ENCODE measurements at places on chromosomes 13 and 19. TPM values are rescaled to one million over a fixed set of nuclear protein-coding genes. Genes with fewer than 3 reads are reported as not detected.

PSG2 gene
- polyA plus RNA-seq: not detected

GRCh38 chr13:36543671-36544070 lies 111.4 kb downstream of the CCNA1 start:
- DNase-seq: no peak

ZGLP1 gene
- polyA plus RNA-seq: 5.2 TPM

TINCR gene
- 1.3 TPM for polyA plus RNA-seq

DNA sequence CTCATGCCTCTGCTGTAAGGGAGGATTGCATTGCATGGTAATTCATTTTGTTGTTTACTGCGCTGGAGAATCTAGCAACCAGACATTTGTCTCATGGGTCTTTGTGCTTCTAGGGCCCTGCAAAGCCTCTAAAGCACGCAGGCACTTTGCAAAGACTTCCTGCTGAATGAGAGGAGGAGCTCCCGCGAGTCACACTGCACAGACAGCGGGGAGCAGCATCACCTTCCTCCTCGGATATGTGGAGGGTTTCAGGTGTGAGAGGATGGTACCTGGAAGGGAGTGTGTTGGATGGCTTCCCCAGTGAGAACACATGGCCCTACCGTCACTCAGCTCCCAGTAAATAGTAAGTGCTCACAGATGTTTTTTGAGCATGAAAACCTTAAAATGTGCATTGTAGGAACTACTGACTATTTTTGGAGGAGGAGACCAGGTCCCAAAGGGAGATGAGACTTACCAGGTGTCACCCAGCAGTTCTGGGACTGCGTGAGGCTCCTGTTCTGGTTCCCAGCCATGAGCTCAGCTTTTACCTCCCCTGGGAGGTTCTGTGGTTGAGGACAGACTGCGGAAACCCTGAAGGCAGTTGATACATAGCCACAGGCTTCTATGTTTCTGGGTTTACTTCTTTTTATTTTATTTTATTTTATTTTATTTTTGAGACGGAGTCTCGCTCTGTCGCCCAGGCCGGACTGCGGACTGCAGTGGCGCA lies 278.0 kb downstream of the FGF9 start:
- DNase-seq: no peak

DNA sequence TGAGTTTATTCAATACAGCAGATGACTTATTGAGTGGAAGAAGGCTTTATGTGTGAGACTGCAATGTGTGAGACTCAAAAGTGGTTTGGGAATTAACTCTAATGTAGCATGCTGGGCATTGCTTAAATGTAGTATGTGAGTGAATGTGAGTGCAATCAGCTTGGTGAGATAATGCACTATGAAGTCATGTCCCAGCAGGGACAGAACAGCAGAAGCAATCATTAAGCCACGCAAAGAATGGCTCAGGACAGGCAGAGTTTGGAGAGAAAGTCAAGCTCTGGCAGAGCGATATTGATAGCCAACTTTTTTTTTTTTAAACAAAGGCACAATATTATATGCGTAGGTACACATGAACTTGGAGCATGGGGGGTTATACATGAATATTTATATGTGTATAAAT lies 597.7 kb downstream of the GPC6 start:
- DNase-seq: no peak

Measured in left renal pelvis (tissue), 4 donors.